T-helper 1 cell (primary cell): ENCODE measurements at places on chromosomes 5 and 9.

DNA sequence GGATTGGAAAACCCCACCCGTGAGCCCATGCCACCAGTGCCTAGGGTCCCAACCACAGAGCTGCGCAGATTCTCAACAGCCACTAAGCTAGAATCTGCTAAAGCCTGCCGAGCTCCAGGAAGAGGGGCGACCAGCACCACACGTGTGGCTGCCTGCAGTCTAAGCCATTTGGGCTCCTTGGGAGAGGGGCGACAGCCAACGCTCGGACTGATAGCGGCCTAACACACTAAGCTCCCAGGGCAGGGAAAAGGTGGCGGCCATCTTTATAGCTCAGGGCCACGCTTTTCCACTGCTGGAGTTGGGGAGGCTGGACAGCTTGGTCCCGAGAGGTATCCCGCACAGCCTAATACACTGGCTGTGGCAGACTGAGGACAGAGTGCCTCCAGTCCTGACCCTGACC is 631.8 kb downstream of the CETN3 start:
- no peak for DNase-seq

DNA sequence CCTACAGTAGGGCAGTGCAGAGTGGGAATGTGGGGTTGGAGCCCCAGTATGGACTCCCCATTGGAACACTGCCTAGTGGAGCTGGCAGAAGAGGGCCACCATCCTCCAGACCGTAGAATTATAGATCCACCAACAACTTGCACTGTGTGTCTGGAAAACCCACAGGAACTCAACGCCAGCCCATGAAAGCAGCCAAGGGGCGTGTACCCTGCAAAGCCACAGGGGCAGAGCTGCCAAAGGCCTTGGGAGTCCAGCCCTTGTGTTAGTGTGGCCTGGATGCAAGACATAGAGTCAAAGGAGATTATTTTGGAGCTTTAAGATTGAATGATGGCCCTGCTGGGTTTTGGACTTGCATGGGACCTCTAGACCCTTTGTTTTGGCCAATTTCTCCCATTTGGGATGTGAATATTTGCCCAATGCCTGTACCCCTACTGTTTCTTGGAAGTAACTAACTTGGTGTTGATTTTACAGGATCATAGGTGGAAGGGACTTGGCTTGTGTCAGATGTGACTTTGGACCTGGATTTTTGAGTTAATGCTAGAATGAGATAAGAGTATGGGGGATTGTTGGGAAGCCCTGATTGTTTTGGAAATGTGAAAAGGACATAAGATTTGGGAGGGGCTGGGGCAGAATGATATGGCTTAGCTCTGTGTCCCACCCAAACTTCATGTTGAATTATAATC is 266.8 kb downstream of the SEMA5A start:
- no peak for DNase-seq

DNA sequence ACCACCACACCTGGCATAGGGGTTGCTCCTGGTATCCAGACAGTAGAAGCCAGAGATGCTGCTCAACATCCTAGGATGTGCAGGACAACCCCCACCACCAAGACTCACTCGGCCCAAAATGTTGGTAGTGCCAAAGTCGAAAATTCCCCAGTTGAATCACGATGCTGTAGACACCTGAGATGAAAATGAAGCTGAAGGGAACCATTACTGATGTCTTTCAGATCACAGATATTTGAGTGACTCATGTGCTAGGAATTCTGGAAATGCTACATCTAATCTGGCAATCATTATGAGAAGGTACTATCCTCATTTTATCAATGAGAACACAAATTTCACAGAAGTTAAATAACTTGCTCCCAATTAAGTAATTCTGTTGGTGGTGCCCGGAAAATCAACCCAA is 21.0 kb upstream of the UBE2QL1 start:
- DNase-seq = no peak

GRCh38 chr5:27701931-27702903 is 663.8 kb upstream of the CDH9 start:
- DNase-seq = no peak

DNA sequence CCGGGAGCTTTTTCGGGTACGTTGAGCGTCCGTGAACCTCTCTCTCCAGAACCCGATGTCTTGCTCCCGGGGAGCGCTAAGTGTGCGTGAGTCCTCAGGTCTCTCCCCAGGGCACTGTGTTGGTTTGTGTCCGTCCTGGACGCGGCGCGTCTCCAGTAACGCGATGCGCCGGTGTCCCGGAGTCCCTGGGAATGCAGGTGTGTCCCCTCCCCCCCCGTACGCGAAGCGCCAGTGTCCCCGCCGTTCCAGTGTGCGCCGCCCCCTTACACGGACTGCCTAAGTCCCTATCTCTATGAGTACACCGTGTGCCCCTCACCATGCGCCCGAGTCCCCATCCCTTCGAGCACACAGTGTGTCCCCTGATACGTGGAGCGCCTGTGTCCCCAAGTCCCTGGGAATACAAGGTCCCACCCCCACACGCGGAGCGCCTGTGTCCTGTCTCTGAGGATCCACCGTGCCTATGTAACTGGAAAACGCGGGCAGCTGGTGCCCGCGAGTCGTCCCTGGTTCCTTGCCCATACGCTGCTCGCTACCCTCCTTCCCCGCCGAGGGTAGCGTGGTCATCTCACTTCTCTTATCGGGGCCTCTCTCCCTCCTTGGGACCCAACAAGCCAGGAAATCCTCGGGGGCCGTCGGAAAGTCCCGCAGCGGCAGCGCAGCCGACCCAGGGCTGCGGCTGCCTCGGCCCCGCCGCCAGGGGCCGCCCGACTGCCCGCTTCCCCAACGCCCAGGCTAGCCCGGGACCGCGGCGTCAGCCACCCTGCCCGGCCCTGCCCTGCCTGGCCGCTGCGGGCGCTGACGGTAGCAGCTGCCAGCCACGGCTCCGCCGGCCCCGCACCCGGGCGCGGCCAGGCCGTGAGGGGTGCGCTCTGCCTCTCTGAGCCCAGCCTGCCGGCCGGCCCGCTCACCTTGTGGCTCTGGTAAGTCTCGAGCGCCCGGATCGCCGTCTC is 709 bp downstream of the ELL2 start:
- peak; percentile 61 for DNase-seq

- no peak for DNase-seq
Observed at GRCh38 chr5:72018143-72018803, 89.0 kb upstream of the MAP1B start.

GRCh38 chr5:89191374-89191773 is 308.4 kb upstream of the MEF2C start:
- no peak for DNase-seq

- no peak for DNase-seq
Observed at GRCh38 chr9:115808108-115808507, 345.5 kb upstream of the PAPPA start.

GRCh38 chr9:85541876-85542275 is 199.9 kb downstream of the AGTPBP1 start:
- DNase-seq = no peak

GRCh38 chr5:9188131-9188530 is 357.7 kb downstream of the SEMA5A start:
- no peak for DNase-seq

DNA sequence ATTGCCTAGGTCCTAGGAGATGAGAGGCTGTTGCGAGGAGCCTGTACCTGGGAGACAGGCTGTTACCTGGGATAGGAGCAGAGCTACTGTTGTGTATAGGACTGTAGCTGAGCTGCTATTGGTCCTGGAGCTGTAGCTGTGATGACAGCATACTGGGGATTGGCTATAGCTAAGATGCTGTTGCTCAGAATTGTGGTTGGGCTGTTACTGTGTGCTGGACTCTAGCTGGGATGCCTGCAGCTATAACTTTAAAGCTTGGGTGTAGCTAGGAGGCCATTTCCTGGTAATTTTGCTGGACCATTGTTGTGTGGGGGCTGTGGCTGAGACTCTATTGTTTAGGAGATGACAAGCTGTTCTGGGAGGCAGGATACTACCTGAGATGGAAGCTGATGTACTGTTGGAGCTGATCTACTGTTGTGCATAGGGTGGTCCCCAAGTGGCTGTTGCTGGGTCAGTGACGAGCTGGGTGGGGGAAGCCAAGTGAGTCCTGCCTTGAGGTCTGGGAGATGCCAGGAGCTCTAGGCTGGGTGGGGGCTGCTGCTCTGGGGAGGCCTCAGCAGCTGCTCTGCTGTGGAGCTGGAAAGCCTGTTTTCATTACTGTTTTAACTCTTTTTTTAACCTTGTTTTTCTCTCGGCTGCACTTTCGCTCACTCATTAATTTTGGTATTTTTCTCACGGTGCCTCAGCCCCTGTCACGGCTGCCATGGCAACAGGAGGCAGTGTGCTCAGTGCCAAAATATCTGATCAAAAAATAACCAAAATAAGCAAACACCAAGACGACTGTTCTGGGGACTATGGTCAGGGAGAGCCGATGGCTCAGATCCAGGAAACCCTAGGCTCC is 3.0 kb upstream of the PCDH1 start:
- no peak for DNase-seq

DNA sequence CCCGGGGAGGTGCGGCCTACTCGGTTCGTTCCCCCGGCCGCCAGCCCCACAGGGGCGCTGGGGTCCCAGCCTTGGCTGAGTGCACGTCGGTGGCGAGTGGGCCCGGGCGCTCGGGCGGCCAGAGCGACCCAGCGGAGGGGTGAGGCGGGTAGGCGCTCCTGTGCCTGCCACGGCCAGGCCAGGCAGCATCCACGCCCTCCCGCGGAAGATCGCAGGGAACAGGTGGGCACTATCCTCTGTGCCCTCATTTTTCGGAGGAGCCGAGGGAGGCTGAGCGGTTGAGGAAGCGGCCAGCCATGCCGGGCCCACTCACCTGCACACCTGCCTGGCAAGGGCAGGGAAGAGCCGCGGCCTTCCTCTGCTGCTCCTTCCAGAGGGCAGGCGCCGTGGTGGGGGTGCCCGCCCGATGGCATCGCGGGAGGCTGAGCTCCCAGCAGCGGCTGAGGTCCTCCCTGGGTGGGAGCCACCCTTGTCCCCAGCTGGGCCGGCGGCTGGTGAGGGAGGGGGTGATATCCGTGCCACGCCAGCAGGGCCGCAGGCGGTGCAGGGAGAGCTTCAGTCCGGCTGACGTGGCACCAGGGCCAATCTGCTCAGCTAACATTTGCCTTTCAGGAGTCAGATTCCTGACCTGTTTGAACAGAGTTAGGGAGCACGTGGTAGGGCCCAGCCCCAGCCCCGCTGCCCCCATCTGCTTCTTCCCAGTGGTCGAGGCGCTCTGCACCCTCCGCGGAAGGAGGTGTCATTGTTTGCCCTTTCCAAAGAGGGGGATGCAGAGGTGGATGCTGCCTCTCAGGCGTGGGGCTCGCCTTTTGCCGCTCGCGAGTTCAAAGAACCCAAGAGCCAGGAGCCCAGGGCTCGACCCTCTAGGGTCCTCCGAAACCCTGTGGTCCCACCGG is 1.6 kb upstream of the SEC16A start:
- DNase-seq = no peak

GRCh38 chr9:84761137-84761808 is 91.7 kb downstream of the NTRK2 start:
- no peak for DNase-seq

DNA sequence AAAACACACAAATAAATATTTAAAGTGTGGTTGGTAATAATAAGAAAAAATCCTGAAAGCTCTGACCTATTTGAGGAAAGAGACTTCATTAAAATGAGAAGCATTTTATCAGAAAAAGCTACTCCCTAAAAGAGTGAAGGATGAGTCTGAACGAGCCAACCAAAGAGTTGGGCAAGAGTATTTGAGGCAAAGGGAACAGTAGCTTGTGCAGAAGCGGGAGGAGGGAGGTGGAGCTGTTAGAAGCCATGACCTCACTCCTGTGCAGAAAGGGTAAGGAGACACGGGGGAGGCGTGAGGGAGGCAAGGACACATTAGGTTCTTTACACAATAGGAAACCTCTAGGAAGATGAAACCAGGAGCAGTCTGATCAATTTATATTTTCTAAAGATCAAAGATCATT is 29.4 kb downstream of the SH3RF2 start:
- DNase-seq = no peak

GRCh38 chr9:75907329-75907728 is 16.9 kb downstream of the PCSK5 start:
- no peak for DNase-seq

DNA sequence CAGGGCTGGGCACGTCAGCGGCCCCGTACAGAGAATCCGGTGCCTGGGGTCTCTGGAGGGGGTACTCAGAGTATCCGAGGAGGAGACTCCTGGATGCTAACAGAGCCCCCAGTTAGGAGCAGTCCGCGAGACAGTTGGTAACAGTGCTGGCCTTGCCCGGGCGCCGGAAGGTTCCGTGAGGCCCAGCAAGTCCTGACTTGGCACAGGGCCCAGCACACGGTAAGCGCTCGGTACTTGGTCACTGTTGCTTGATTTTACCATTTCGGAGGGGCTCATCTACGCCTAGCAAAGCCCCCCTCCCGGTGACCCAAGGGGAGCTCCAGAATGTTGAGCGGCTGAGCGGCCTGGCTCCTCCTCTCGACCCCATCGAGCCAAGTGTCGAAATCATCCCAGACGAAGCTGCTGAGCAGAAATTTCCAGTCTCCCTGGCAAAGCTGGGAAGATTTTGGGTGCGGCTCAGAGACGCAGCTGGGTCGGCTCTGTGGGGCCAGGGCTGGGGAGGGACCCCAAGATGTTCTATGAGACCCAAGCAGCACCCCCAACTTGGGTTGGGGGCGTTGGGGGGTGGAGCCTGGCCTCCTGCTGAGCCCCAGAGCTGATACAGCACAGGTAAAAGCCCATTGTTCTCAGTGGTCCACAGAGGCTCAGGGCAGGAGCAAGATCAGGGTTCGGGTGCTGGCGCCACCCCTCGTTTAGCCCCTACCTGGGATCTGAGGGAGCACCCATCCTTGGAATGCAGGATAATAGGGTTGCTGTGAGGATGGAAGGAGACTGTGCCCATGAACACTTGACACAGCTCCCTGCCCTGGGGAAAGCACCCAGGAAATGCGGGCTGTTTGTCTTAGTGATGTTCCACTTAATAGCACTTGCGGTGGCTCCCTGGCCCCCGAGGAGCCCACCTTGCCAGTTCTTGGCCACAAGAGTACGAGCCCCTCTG is 137.2 kb downstream of the C9orf50 start:
- no peak for DNase-seq

DNA sequence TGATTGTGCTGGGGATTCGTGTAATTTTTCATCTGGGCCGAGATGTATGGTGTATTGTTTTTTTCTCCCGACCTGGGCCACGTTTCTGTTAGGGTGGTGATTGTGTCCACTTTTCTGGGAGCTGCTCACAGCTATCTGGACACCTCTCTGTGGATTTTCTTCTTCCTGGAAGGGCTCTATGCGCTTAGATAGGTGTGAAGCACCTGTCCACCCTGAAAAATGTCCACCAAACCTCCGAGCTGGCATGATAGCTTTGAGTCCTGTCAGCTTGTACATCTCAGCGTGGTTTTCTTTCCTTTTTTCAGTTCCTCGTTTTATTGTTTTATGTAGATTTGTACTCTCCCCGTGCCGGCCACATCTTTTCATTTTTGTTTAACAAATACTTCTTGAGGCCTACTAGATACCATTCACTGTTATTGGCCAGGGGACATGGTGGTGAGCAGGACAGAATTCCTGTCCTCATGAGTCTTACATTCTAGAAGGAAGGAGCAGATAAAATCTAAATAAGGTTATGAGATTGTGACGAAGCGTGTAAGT is 1.1 kb downstream of the UGCG start:
- no peak for DNase-seq
